Kidney glomerular epithelial cell (primary cell): ENCODE measurements at places on chromosomes 12 and 14.
A peak's percentile ranks its signal among the peaks of the same experiment; 100 is the strongest.

DNA sequence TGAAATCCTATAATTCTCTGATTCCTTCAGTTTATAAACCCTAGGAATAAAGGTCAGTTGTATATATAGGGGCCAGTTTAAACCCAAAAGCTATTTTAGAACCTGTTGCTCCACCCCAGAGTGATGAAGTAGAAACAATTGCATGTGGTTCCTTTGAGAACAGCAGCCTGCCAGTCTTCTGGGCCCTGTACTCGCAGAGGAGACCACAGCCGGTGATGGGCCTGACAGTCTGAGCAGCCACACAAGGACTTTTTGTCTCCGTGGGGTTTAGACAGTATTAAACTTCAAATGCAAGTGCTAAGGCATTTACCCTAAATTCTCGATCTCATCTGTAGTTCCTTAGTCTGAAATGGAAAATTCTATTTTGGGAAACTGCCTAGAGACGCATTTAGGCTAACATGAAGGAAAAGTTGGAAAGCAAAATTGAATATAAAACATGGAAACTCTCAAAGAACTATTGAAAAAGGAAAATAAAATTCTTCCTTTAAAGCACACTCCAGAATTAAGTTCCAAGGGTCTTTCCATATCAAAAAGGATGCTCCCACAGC, 80.6 kb downstream of the PRICKLE1 start:
- DNase-seq: no peak

- no peak for DNase-seq
These were observed 404.9 kb downstream of the FLRT2 start for GRCh38 chr14:85934886-85935254.

DNA sequence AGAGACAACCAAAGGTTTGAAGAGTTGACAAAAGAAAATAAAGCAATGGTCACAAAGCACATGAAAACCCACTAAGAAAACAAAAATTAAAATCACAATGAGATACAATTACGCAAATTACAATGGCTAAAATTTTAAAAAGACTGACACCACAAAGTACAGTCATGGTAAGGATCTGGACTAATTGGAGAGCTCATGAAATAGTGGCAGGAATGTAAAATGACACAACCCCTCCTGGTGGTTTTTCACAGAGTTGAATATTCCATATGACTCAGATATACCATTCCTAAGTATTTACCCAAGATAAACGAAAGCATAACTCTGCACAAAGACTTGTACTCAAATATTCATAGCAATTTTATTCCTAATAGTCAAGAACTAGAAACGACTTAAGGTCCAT, 65.9 kb downstream of the NOVA1 start:
- DNase-seq: no peak

- DNase-seq: no peak
These were observed 505 bp upstream of the HEBP1 start for GRCh38 chr12:13000616-13000924.

GRCh38 chr14:32087173-32087861, 10.2 kb downstream of the ARHGAP5 start:
- peak; percentile 45 for DNase-seq

DNA sequence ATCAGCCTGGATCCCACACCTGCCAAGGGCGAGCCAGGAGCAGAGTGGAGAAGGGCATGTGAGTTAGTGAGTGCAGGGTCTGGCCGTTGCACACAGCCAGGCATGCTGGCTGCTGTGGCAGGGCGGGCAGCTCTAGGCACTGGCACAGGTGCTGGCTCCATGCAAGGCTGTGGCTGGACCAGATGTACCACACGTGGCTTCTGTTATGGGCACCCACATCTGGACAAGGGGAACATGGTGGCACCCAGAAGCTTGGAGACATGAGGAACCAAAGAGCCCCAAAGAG, 20.1 kb downstream of the SERPINA3 start:
- no peak for DNase-seq
